GM19239 (cell line): ENCODE measurements at places on chromosomes 5 and 9.

GRCh38 chr9:14309403-14309802 is 4.5 kb downstream of the NFIB start:
- DNase-seq: no peak

- DNase-seq: no peak
These were observed 7.5 kb upstream of the ANKRD33B start for GRCh38 chr5:10556289-10556807.

GRCh38 chr9:95409650-95410426 is 92.3 kb upstream of the FANCC start:
- no peak for DNase-seq

DNA sequence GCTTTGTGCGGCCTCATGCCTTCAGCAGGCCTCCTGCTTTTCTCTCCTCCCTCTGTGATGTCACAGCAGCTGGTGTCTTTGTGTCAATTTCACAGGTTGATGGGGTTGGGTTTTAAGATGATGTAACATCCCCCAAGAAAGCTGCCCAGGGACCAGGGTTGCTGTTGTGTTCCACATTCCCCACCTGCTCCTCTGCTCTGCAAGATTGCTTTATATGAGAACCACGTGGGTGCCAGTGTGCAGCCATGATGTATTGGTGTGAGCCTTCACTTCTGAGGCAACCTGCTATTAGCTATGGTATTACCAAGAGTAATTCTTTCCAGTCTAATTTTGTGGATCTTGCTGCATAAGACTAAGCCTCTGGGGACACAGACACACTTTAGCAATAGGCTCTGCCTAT is 213.0 kb upstream of the ADAMTS16 start:
- no peak for DNase-seq

GRCh38 chr5:95487880-95488279 is 66.9 kb downstream of the SKIC3 start:
- no peak for DNase-seq

- no peak for DNase-seq
These were observed 70.4 kb downstream of the RAPGEF1 start for GRCh38 chr9:131669269-131670157.

DNA sequence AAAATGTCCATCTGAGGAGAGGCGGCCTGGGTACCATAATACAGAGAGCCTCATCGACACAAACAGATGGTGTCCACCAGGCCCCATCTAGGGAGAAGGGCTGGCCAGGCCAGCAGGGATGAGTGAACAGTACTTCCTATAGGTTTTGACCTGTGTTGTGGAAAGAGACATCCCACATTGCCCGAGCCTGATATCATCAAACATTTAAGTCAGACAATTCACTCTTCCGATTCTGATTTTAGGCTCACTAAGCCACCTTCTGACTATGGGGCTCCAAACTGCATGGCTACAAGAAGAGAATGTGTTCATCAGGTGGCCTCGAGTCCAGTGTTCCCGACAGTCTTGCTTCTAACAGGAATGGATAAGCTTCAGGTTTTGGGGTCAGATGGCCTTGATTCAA is 38.9 kb downstream of the SLC22A5 start:
- DNase-seq: no peak

- no peak for DNase-seq
These were observed 53.8 kb downstream of the NFIB start for GRCh38 chr9:14260101-14260500.

DNA sequence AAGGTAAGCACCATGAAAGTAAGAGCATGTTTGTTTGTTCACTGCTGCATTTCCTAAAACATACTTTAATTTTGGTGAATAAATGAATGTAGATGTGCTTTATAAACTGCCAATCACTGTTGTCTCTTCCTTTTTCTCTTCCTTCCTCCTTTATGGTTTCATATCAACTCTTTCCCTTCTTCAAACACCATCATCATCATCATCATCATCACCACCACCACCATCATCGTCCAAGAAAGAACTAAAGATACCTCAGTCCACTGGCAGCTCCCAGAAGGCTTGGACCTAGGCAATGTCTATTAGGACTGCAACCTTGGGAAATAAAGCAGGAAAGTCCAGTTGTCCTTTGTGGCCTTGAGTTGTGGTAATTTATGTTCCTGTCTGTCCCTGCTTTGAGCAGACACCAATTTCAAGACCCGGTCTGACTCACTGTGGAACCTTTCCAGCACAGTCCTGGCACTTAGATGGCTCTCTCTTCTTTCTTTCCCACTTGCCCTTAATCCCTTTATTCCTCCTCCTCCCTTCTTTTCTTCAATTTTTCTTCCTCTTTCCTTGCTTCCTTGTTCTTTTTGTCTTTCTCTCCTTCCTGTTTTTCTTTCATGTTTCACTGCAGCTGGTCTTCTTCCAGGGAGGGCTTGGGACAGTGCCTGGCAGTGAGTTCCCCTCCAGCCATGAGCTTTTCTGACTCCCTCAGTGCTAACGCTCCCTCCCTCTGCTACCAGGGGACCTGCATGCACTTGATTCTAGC is 99.3 kb downstream of the ANGPTL2 start:
- no peak for DNase-seq

- no peak for DNase-seq
These were observed 52.8 kb upstream of the SLC44A1 start for GRCh38 chr9:105191508-105192121.

- DNase-seq: no peak
These were observed 2.6 kb downstream of the TSTD2 start for GRCh38 chr9:97630591-97630990.

DNA sequence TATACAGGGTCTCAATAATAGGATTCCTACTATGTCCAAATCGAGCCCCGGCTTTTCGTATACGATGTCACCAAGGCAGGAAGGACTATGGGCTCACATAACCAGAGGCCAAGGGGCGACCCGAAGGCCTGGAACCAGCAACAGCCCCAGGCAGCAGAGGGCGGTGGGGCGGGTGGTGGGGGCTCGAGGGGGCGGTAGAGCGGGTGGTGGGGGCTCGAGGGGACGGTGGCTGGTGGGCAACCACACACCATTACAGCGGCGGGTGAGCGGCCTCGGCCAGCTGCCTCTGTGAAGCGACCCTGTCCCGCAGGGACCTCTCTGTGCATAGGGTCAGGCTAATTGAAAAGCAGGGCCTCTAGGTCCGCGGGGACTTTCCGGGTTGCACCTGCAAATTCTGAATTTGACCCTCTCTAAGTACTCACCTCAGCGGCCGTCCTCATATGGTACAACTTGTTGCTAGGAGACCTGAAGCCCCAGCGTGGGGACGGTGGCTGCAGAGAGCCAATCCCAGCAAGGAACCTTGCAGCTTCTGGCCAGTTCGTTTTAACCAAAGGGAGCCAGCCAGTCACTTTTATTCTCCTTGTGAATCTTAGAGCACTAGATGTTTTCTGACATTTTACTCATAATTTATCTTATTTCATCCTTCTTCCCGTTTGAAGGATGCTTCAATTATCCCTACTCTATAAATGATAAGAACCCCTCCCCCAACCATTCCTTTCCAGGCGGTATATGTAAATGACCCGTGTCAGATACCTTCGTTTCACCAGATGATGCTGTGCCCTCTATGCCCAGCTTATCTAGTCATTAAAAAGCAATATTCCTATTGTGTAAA is at the start of gene NME5:
Gene NME5 (minus strand): TSS at position 480 of the 832 bp plus-strand sequence. CDS start 648 bp downstream, outside the sequence.
- DNase-seq: peak; percentile 16

DNA sequence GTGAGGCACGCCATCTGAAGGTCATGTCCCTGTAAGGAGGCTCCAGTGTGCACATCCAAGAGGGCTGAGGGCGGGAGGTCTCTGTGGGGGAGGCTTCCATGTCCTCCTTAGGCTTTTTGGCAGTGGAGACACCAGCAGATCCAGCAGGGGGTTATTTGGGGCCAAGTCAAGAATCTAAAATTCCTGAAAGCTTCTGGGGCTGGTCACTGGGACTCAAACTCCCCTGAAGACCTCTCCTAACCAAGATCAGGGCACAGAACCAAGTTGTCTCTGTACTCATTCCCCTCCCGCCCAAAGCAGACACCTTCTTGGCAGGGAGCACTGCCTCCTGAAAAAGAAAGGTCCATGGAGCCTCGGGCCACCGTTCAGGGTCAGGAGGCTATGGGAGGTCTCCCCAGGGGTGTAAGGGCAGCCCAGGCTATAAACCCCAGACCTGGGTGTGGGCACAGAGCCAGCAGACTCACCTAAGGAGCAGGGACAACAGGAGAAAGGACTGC is 127.4 kb upstream of the ADRA1B start:
- DNase-seq: no peak

- no peak for DNase-seq
These were observed 175.8 kb upstream of the FSTL4 start for GRCh38 chr5:133788121-133788520.

DNA sequence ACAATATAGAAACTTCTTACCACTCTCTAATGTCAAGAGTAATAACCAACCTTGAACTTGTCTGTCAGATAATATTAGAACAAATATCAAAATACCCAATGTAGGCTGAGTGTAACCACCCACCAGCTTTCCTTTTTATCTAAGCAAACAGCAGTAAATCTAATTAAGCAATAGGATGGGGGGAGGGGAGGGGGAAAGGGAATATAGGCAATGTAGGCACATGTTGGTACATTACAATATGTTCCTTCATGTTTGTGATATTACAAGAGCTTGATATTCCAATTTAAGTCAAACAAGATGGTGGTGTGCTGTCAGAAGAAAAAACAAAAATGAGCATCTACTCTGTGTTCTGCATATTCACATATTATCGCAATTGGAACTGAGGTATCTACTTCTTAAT is 158.2 kb downstream of the DENND1A start:
- DNase-seq: no peak

DNA sequence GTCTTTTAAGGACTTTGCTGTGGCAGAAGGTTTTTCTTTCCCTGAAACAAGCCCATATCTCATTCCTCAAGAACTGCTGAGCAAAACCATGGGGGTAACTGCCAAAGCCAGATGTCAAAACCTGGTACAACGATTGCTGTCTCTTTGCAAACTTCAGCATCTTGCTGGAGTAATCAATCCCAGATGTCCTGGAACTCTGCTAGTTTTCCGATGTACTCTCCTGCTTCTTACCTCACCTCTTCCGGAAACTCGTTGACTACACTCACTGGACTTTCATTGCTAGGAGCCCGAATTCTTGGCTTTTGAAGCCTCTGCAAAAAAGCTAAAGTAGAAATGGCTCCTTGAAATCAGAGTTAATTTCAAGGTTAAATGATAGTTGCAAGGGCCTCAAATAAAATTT is 23.3 kb downstream of the RAD1 start:
- DNase-seq: no peak

- DNase-seq: no peak
These were observed 136.5 kb upstream of the ABCA1 start for GRCh38 chr9:105064248-105065097.

GRCh38 chr9:123081824-123082223 is 48.4 kb downstream of the GPR21 start:
- no peak for DNase-seq

- DNase-seq: no peak
These were observed 417.3 kb downstream of the TLE4 start for GRCh38 chr9:79989079-79989478.

- DNase-seq: no peak
These were observed 191.5 kb upstream of the GNA14 start for GRCh38 chr9:77839459-77840140.

- no peak for DNase-seq
These were observed 126.9 kb upstream of the PDE4D start for GRCh38 chr5:60020457-60020856.

DNA sequence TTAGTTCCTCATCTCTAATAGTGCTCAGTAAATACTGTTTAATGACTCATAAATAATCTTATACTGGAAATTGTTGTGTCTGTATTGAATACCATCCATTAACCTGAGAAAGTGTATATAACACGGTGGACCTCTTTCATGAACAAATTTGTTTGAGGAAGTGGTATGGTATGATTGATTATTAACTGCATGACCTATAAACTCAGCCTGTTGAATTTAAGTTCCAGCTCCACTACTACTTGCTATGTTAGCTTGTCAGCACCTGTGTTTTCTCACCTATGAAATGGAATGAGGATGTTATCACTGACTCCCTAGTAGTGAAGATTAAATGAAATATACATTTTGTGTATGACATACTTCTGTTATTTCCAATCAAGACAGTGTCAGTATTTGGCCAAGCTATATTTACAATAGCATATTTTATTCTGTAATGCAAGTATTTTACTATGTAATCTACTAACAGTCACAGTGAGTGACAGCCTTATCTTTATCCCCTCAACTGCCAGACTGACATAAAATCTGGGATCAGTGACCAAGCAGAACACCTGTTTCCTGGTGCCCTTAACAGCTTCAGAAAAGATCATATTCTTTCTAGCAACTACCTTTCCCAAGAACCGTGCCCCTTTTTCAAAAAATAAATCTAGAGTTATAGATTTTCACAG is 77.3 kb upstream of the ITGA1 start:
- no peak for DNase-seq

- no peak for DNase-seq
These were observed 139.4 kb downstream of the ATG10 start for GRCh38 chr5:82111191-82111590.

- DNase-seq: no peak
These were observed 240.2 kb upstream of the GLRA1 start for GRCh38 chr5:152164860-152165259.

GRCh38 chr9:80062567-80062966 is 490.8 kb downstream of the TLE4 start:
- no peak for DNase-seq

GRCh38 chr5:107505763-107506534 is 164.8 kb downstream of the EFNA5 start:
- no peak for DNase-seq

GRCh38 chr5:174052636-174053035 is 7.1 kb downstream of the NSG2 start:
- no peak for DNase-seq

GRCh38 chr9:132414731-132415130 is 4.7 kb downstream of the CFAP77 start:
- DNase-seq: no peak

DNA sequence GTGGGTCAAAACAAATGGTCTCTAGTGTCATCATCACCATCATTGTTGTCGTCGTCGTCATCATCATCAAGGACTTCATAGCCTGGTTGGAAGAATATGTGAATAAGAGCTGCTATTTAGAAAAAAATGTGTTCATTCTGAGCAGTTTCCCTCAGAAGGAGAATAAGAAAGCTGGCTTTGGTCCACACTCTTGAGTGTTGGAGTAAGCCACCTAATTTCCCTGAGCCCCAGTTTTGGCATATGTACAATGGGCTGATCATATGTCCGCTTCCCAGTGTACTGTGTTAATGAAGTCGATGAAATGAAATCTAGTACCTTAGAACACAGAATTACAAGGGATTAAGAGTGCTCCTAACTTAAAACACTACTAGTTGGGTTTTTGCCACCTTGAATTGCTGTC is 545.5 kb downstream of the CCDC171 start:
- DNase-seq: no peak
